A549 treated with CORT108297 at 1 μM for 4 hours (cell line): ENCODE measurements at places on chromosomes 5 and 9. TPM values are rescaled to one million over a fixed set of nuclear protein-coding genes. Genes with fewer than 3 reads are reported as not detected.

Gene ADAMTS19
- not detected in 5 replicates for total RNA-seq

Gene SHROOM1
- 8.6 to 10.5 TPM (median 10.3 TPM) in 5 replicates for total RNA-seq

Gene ARHGAP26
- 7.2 to 9.4 TPM (median 8.0 TPM) in 5 replicates for total RNA-seq

Gene C5orf58
- total RNA-seq = not detected in 5 replicates

Gene LCNL1
- total RNA-seq = 0.03 to 0.06 TPM (median 0.05 TPM) in 4 of 5 replicates, not detected in the other

Gene PROP1
- total RNA-seq = not detected in 5 replicates

Gene PCDHA6
- total RNA-seq = 0.03 to 0.07 TPM (median 0.05 TPM) in 4 of 5 replicates, not detected in the other

Gene PCDHGB1
- 1.3 to 2.0 TPM (median 1.8 TPM) in 5 replicates for total RNA-seq

Gene CCT5
- total RNA-seq = 487 to 806 TPM (median 519 TPM) in 5 replicates

Gene IRGM
- 0.07 to 0.16 TPM (median 0.09 TPM) in 4 of 5 replicates, not detected in the other for total RNA-seq

Gene KCNV2
- not detected in 5 replicates for total RNA-seq
